Esophagus squamous epithelium (tissue), 5 donors: ENCODE measurements at places on chromosomes 11 and 22.

DNA sequence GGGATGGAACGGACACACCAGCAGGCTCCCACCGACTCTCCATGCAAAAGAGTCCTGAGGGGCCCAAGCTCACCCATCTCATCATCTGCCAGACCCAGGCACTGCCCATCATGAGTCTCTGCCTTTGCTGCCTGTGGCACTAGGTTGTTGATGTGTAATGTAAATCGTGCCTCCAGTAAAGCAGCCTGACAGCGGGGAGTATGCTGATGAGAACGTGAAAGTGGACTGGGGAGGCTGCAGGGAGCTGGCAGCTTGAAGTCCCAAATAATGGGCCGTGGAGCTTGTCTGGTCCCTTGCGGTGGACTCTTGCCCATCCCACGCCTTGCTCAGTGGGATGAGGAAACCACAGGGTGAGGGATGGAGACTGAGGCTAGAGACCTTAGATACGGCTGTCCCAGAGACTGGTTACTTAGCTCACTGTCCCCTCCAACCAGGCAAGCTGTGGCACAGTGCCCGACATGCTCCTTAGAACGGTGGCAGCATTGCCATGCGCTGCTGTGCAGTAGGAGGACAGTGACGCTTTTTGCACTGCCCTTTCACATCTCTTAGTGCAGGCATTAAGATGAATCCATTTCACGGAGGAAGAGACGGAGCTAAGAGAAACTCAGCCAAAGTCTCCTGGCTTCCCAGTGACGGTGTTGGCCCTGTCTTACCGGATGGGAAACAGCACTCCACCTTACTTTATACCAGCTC is 39.6 kb upstream of the PLET1 start:
- no peak for DNase-seq

GRCh38 chr11:16052750-16053149 is 303.6 kb downstream of the SOX6 start:
- no peak for DNase-seq

- no peak for DNase-seq
Measured at GRCh38 chr11:47904048-47904447, 55.9 kb upstream of the NUP160 start.

- no peak for DNase-seq
Measured at GRCh38 chr11:123904932-123905331, 3.0 kb downstream of the OR8D4 start.

- no peak for DNase-seq
Measured at GRCh38 chr11:64007629-64008282, 21.5 kb downstream of the OTUB1 start.

- no peak for DNase-seq
Measured at GRCh38 chr11:68206211-68206610, 6.9 kb downstream of the KMT5B start.

GRCh38 chr11:8593455-8593854 is 573 bp downstream of the STK33 start:
- DNase-seq: no peak

- DNase-seq: no peak
Measured at GRCh38 chr11:57680552-57680874, 12.6 kb downstream of the ZDHHC5 start.

DNA sequence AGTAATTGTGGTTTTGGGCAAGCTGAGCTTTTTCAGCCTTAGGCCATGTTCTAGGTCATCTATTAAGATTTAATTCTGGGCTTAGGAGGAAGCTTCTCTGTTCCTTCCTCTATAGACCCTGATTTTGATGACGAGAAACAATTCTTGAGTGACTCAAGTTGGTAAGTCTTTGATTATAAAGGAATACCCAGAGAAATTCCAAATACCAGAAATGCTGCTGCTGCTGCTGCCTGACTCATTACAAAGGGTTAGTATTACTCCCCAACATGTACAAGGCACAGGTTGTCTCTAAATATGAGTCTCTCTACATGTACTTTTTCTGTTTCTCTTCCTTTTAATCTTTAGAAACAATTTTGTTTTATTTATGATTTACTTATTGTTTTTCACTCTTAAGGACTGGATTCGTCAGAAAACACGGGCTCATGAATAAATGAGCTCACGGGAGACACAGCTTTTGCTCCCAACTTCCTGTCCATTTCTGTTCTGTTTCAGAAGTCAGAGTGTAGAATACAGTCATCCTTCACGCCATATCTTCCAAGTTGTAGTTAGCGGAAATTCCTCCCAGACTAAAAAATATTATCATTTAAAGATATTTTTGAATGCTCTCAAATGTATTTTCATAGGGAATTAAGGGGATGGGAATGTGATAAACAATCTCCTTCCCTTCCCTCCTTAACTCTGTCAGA is 31.8 kb upstream of the RBMXL2 start:
- no peak for DNase-seq

GRCh38 chr11:12725863-12726682 is 51.9 kb downstream of the TEAD1 start:
- DNase-seq: no peak
